ENCODE measurements at places on chromosomes 7 and 10. TPM values are rescaled to one million over a fixed set of nuclear protein-coding genes. Genes with fewer than 3 reads are reported as not detected.
A peak's percentile ranks its signal among the peaks of the same experiment; 100 is the strongest.

The RPEL1 gene
- not detected for total RNA-seq

GRCh38 chr10:124142006-124142739 lies 48.8 kb upstream of the CHST15 start:
- peak; percentile 88 for DNase-seq

- DNase-seq: peak; percentile 75
Observed at GRCh38 chr10:4671451-4672145, 154.4 kb upstream of the AKR1E2 start.

The OPN4 gene
- not detected for total RNA-seq

DNA sequence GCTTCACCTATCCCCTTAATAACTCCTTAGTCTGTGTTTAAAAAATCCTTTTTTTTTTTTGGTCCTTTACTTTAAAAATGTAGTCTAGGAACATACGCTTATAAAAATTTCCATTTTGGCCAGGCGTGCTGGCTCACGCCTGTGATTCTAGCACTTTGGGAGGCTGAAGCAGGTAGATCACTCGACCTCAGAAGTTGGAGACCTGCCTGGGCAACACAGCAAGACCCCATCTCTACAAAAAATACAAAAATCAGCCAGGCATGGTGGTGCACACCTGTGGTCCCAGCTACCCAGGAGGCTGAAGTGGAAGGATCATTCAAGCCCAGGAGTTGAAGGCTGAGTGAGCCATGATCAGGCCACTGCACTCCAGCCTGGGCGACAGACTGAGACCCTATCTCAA lies 14.8 kb downstream of the KAZALD1 start:
- DNase-seq: no peak

- no peak for DNase-seq
Observed at GRCh38 chr10:69643779-69644657, 14.0 kb downstream of the FAM241B start.

GRCh38 chr10:121312587-121312986 lies 285.7 kb downstream of the FGFR2 start:
- DNase-seq: no peak

The SPDYE16 gene
- not detected for total RNA-seq

DNA sequence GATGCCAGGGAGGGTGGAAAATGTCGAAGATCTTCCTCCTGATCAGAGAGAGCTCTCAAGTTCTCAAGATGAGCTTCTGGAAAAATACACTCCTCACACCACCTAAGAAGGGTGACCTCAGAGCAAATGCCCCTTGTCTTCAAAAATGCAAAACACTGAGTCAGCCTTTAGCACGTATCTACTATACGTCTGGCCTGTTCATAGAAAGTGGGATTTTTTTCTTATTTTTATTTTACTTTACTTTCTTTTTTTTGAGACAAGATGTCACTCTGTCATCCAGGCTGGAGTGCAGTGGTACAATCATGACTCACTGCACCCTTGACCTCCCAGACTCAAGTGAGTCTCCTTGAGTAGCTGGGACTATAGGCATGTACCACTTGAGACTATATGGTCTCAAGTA lies 57.1 kb downstream of the AFAP1L2 start:
- no peak for DNase-seq

- DNase-seq: peak; percentile 78
Observed at GRCh38 chr10:87740254-87740655, 77.8 kb downstream of the ATAD1 start.

The SDHAF3 gene
- 34.6 TPM for total RNA-seq

DNA sequence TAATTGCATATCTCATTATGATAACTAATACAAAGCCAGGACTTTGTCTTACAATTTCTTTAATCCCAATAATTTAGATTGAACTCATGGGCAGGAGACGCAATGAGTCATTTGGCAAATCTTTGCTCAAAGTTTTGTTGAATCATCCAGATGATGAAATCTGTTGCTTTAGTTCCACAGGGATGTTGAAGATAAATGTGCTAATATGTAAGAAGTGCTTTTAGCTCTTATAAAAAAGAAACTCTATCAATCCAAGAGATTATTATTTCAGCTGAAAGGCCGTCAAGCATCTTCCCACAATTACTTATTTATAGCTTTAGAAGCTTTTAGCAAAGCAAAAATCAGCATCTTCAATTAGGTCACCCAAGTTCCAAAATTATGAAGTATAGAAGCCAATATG lies 36.8 kb upstream of the ANK3 start:
- DNase-seq: peak; percentile 87

The GPNMB gene
- total RNA-seq: 206 TPM

- no peak for DNase-seq
Observed at GRCh38 chr10:12512332-12513002, 163.1 kb downstream of the CAMK1D start.

The SPDYE2B gene
- total RNA-seq: not detected

DNA sequence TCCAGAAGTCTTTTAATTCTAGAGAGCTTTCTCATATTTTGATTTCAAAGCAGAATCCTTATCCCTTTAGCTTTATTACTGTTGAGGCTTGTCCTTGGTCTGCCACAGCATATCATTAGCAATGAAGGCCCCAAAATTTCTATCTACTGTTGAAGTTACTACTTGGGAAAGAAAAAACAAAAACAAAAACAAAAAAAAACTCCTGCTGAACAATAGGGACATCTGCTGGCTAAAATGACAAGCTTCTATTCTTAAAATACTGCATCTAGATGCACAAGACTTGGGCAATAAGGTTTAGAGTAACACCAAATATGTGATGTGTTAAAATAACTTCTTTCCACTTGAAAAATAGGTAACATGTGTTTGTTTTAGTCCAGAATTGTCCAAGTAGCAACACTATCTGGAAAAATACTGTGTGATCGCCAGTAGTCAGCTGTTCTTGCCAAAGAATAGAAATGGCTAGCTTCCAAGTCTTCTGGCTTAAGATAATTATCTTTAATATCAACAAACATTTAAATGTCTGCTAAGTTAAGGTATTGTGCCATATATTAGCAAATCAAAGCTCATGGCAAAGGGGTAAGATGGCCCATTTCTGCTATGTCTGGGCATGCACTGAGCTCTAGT lies 3.8 kb upstream of the DMTF1 start:
- DNase-seq: peak; percentile 59

DNA sequence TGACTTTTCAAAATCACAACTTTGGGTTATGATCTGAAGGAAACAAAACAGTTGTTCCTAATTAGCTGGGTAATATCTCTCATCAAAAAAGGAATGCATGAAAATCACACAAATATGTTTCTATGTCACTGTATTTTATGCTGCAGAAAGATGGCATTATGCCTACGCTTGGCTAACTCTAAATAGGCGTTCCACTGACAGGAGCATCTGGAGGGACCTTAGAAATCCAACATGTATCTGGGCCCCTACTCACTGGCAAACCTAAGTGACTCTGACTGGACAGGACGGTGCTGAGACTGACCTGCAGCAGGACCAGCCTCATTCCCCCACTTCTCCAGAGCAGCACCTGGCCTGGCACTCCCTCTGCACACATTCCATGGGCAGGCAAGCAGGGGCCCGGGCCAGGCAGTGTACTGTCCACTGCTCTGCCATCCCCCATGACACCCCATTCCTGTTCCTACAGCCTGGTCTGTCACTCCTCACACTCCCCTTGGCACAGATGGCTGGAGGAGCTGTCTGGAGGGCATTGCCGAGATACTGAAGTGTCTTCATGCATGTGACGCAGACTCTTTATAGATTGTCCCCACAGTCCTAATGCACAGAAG lies 2.6 kb upstream of the MYL7 start:
- no peak for DNase-seq

The SUMF2 gene
- 253 TPM for total RNA-seq

- DNase-seq: no peak
Observed at GRCh38 chr10:34716958-34717357, 98.1 kb downstream of the PARD3 start.

The CFAP70 gene
- 0.45 TPM for total RNA-seq

The ZNF727 gene
- total RNA-seq: not detected

DNA sequence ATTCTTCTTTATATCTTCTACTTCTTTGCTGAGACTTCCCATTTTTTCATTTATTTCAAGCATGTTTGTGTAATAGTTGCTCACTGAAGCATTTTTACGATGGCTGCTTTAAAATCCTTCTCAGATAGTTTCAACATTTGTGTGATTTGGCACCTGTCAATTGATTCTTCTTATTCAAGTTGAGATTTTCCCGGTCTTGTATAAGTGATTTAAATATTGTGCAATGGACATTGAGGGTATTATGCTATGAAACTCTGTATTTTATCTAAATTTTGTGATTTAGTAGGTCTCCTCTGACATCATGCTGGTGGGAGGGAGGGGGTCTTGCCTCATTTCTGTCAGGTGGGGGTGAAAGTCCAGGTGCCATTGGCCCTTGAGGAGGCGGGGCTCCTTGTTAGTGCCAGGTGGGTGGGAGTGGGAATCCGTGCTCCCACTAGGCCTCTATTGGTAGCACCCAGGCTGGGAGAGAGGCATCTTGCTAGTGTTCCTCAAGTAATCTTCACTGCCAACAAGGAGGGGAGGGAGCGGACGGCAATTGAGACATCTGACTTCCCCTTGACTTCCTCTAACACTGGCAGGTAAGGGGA lies 73.0 kb downstream of the ANLN start:
- no peak for DNase-seq

The CRYGN gene
- not detected for total RNA-seq

DNA sequence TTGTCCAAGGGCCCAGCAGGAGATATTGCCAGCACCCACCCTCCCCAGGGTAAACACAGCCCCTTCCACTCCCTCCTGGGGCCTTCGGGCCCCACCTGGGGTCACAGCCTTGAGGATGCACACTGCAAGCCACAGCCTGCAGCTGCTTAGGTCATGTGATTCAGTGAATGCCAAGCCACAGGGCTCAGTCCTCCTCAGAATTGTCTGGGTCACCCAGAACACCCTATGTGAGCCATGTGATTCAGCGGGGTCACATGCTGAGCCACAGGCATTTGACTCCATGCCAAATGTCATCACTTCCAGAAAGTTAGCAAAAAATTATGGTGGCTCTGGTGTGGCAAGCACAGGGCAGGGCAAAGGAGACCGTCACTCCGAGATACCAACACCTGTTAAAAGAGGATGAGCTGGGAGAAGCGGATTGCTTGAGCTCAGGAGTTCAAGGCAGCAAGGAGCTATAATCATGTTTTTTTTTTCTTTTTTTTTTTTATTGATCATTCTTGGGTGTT lies 17.2 kb upstream of the PSAP start:
- DNase-seq: peak; percentile 96

The UTF1 gene
- not detected for total RNA-seq
